DMS153 (cell line): ENCODE measurements at places on chromosomes 7 and 10.

DNA sequence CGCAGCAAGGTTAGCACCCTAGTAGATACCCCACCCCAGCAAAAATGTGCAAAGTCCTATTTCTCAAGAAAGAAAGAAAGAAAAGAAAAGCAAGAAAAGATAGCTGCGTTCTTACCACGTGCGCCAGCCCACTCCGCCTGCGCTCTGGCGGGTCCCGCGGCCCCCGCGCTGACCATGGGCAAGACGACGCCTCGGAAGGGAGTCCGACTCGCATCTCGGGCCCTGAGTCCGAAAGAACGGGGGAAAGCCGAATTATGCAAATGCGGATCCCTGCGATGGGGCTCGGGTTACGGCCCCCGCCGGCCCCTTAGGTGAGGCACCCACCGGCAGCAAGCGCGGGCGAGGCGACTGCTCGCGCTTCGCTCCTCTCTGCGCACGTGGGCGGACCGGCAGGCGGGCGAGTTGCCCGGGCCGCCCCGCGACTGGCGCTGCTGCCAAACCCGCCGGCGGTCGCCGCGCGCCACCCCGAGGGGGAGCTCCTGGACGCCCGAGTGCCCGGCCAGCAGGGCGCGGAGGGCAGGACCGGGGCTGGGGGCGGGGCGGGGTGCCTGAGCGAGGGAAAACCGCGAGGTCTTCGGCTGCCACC, 2.4 kb upstream of the EGR2 start:
- DNase-seq = peak; percentile 17

DNA sequence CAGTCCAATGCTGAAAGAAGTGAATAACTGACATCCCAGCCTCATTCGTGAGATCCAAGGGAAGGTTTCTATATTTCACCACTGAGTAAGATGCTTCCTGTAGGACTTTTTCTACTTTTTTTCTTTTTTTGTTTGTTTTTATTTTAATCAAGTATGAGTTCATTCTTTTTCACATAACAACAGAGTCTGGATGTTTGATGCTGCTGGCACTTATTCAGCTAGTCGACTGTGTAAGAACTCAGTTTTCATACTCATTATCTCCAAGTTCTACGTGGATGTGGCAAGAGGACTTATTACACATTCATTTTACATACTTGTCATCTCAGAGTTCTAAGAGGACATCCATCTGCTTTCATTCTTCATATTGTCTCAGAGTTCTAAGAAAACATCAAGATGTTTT, 86.9 kb downstream of the CPXM2 start:
- no peak for DNase-seq

GRCh38 chr7:105647591-105647990, 66.3 kb upstream of the EFCAB10 start:
- peak; percentile 21 for DNase-seq

DNA sequence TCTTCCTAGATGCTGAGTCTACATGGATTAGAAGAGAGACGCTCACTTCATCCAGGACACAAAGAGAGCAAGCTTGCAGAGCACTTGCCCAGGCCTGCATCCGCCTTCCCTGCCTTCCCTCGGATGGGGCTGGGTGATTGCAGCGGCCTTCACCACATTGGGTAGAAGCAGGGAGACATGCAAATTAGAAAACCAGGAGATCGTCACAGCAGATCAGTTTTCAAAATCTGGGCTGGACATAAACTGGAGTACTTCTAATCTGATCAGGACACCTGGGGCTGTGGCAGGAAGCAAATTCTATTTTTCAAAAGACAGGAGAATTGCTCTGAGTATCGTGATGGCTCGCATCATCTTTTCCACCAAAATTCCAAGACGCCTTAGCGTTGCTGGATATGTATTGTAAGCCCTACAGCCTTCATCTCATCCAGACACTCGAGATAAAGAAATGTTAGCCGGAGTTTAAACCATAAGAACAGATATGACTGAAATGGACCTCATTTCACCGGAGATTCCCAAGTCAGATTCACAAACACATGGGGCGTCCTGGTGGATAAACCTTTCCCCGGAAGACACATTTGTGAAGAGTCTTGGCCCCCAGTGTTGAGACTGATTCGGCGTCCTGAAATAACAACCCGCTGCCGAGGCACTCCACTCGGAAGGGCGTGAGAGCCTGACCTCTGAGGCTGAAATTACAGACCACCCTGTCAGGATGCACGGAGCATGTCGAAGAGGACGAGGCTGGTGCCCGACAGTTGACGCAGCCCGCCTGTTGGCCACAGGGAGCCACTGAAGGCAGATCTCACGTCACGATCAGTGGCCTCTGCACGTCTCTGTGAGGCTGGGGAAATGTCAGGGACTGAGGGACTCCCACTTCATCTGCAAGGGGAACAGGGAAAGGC, 91.2 kb upstream of the PARD3 start:
- DNase-seq = peak; percentile 57

GRCh38 chr10:3787016-3787400, 2.0 kb upstream of the KLF6 start:
- no peak for DNase-seq

- no peak for DNase-seq
These were observed 736.6 kb downstream of the AUTS2 start for GRCh38 chr7:70334871-70335270.

GRCh38 chr7:67359900-67360299, 363.3 kb downstream of the TYW1 start:
- DNase-seq = no peak

GRCh38 chr7:30276203-30276900, 8.0 kb upstream of the ZNRF2 start:
- peak; percentile 14 for DNase-seq
